ENCODE measurements at places on chromosomes 2 and 18.

DNA sequence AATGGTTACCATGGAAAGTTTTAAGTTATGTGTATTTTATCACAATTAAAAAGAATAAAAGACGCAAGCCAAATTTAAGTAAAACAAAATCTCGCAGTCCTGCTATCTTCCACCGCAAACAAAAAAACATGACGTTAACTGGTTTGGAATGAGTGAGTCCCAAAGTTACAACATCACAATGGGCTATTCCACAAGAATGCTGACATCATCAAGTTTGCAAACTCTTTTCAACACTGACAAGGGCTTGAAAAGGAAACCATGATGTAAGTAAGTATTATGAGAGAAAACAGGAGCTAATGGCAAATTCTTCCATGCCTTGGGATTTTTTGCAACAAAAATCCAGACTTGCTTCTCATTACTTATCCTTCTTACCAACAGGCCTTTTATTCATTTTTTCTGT, 31.1 kb downstream of the SIGLEC15 start:
- DNase-seq: no peak

DNA sequence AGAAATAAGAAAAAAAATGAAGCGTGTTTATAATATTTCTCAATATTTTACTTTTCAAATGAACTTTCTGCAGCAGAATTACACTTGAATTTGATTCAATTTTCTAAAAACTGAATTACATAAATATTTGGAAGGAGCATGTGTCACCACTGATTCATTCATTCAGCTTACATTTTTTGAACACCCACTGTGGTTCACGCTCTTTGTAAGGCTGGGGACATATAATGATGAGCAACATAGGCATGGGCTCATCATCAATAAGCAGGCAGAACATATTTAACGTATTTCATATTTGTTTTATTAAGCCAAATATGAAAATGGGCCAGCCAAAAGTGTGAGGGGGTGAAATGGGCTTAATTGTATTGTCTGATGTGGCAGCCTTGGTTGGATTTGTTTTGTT, 209.1 kb downstream of the CTNNA2 start:
- no peak for DNase-seq

DNA sequence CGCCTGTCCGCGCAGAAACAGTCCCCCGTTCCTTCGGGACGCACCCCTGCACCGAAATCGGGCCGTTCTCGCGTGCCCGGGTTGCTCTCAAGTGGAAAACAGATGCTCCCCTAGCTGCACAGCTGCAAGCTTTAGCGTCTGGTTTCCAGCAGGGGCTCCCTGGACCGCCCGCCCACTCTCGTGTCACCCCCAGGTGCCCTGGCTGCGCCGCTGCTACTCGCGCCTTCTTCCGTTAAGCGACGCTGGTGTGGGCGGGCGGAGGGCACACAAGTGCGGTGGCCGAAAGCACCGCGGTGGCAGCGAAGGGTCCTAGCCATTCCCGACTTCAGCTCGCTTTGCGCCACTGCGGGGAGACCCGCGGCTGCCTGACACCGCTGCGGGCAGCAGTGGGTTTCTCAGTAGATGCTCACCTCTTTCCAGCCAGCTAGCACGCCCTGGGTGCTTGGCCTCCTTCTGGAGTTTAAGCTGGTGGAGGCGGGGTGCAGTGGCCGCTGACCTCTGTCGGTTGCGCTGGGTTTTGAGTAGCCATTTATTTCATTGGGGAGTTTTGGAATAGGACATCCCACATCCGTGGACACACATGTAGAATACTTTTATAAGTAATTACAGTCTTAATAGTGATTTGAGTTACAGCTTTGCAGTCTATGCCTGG, 806 bp downstream of the ZNF407 start:
- peak; percentile 54 for DNase-seq

DNA sequence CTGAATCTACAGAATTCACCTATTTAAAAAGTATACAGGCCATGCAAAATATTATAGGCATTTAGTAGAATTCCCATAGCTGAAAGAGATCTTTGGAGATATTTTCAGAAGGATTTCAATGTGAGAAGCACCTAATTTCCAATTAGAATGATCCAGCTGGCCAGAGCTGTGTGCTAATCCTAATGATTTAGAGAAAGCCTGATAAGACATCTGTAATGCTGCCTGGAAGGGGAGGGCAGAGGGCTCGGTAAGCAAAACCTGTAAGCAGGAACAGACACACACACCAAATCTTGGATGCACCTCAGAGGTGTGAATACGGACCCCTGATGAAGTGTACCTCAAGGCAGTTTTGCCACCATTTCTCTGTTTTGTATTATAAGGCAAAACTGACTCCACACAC, 14.0 kb downstream of the SERTAD2 start:
- DNase-seq: no peak

DNA sequence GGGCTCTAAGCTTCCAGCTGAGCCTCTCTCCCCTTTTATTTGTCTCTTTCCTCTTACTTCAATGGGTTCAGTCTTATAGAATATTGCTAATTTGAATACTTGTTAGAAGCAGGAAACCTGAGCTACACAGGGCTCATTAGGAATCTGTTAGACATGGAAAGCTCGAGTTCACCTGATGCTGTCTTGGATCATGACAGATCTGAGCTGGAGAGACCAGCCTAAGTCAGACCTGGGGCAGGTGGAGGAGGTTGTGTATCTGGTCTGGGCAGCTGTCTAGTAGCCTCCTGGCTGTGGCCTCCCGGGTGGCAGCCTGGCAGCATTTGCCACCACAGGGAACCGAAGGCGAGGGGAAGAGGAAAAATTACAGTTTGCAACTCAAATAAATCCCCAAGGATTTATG, 185.9 kb downstream of the ICOS start:
- DNase-seq: no peak

GRCh38 chr18:66558773-66559172, 45.1 kb downstream of the CDH19 start:
- no peak for DNase-seq

DNA sequence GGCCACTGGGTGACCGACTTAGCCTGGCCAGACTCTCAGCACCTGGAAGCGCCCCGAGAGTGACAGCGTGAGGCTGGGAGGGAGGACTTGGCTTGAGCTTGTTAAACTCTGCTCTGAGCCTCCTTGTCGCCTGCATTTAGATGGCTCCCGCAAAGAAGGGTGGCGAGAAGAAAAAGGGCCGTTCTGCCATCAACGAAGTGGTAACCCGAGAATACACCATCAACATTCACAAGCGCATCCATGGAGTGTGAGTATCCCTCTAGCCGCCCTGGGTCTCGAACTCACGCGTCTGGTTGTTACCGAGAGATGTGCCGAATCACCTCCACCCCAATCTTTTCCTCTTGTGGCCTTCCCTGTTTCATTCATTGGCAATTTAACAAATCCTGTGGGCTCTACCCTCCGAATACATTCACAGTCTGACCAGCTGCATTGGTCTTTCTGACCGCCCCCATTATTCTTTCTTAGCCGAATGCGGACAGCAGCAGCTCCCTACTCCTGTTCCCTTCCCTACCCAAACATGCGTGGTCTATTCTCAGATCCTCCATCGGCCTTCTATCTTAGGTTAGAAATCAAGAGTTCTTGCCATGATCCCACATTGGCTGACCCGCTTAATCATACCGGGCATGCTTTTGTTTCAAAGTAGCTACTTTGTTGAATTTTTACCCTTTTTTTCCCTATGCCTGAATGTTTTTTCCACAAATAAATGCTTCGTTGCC, 631 bp downstream of the RPL31 start:
- no peak for DNase-seq

GRCh38 chr2:28713577-28714298, 37.9 kb upstream of the PPP1CB start:
- no peak for DNase-seq

GRCh38 chr2:40606862-40607261, 155.0 kb upstream of the SLC8A1 start:
- DNase-seq: no peak

DNA sequence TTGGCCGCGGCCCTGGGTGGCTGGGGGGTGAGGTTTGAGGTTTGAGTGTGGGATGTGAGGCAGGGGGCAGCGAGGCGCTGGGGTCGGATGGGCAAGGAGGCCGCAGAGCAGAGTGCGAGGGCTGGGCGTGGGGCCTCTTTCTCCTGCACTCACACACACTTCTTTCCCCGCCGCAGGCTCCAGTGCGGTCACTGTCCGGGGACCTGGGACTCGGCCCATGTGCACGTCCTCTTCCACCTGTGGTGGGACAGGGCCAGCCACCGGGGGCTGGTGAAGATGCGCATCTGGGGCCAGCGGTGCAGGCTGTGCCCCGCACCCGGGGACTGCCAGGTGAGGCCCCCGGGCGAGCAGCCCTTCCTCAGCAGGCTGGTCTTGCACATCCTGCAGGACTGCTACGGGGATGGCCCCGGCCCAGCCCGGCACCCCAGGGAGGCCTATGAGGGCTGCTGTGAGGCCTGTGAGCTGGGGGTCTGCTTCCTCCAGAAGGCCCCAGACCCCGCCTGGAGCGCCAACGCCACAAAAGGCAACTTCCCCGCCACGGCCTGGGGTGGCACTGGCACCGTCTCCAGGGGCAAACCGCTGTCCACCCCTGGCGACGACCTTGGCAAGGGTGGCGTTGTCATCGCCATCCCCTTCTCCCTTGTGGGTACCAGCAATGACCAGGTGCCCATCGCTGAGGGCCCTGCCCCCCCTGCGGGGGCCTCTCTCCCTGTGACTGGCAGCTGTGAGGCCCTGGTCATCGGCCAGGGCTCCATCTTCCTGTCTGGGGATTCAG, 2.2 kb downstream of the RTP5 start:
- DNase-seq: no peak

GRCh38 chr2:17051538-17051937, 385.9 kb upstream of the CYRIA start:
- no peak for DNase-seq

GRCh38 chr2:25494616-25495015, 152.9 kb upstream of the DNMT3A start:
- peak; percentile 79 for DNase-seq

- no peak for DNase-seq
Observed at GRCh38 chr18:61400716-61401115, 67.5 kb downstream of the CDH20 start.

DNA sequence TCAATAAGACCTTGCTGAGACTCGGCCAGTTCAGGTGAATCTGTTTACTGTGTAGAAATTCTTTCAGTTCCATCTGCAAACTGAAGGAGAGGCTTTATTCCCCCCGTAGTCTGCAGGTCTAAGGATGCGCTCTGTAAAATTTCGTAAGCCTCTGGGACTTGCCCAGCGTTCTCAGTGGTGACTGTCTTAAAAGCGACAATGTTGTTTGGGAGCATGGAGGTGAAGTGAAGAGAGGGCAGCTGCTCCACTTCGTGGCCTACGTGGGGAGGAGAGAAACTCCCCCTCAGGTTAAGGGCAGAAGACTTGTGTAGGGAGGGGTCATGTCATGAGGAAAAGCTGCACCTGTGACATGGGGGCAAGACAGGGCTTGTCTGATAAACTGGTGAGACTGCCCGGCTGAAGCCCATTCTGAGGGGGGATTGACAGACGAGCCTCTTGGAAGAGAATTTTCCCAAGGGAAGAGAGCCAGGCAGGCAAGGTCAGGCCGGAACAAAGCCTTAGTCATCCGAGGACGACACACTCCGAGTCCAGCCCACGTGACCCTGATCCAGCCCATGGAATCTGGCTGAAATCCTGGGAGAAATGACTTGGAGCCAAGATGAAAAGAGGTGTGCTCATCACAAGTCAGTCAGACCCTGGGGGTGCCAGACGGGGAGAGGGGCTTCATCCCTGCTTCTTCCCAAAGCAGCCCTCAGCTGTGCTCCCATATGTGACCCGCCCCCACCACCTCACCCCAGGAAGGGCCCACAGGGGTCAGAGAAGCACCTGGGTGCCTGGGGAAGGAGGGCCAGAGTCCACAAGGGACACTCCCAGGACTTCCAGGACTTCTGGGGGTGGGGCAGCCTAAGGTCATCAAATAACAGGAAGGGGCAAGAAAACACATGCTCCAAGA, 88.5 kb upstream of the SH3BP4 start:
- DNase-seq: peak; percentile 58

GRCh38 chr18:46289931-46290330, 185.7 kb downstream of the HAUS1 start:
- no peak for DNase-seq

Data from mesendoderm (in vitro differentiated cells).